ENCODE measurements at places on chromosomes 6 and 20. TPM values are rescaled to one million over a fixed set of nuclear protein-coding genes. Genes with fewer than 3 reads are reported as not detected.

NOTCH4 gene
- 3.5 TPM for total RNA-seq

CDYL gene
- 123 TPM for total RNA-seq

SMLR1 gene
- not detected for total RNA-seq

SIRPB1 gene
- total RNA-seq: not detected

SLC32A1 gene
- total RNA-seq: 0.87 TPM

KIF6 gene
- total RNA-seq: 0.87 TPM

DXO gene
- 19.7 TPM for total RNA-seq

PGC gene
- not detected for total RNA-seq

TENT5A gene
- total RNA-seq: 5.5 TPM

CFAP61 gene
- total RNA-seq: not detected

GPR6 gene
- not detected for total RNA-seq

CRYBG1 gene
- total RNA-seq: 19.3 TPM

PPIL6 gene
- 1.5 TPM for total RNA-seq

SCUBE3 gene
- total RNA-seq: 0.70 TPM

SMPDL3A gene
- 3.0 TPM for total RNA-seq

MATN4 gene
- 5.1 TPM for total RNA-seq

- H3K27ac ChIP-seq: no peak overlapping the region
- no peak overlapping the region for H3K4me3 ChIP-seq
Measured at GRCh38 chr6:7992002-7992815, 72.0 kb downstream of the BLOC1S5 start.

- peaks cover 30% of the 10 kb centered on the region for H3K27me3 ChIP-seq
- H3K27ac ChIP-seq: no peak overlapping the region
- H3K4me3 ChIP-seq: no peak overlapping the region
Measured at GRCh38 chr20:21862259-21862946, 156.9 kb downstream of the PAX1 start.

DNA sequence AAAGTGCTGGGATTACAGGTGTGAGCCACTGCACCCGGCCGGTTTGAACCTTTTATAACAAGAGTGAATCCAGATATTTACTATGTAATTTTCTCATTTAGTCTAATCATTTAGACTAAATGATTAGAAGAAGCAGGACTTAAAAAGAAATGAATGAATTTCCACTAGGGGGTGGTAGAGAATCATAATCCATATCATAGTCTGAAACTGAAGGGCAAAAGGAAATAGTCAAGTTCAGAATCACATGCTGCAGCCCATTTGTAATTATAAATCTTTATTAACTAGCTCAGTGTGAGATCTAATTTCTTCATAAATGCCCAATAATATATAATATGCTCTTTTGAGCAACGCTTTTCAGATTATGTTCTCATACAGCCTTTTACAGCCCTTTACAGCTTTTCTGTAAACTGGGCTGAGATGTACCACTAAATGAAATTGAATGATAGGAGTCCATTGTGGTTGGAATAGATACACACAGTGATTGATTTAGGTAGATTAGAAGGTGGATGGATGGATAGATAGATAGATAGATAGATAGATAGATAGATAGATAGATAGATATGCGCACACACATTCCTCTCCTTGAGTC lies 31.8 kb downstream of the PSMB9 start:
- H3K36me3 ChIP-seq: no peaks in the 10 kb centered on the region
- H3K4me3 ChIP-seq: no peak overlapping the region
- H3K27ac ChIP-seq: no peak overlapping the region
- H3K4me1 ChIP-seq: no peaks in the 10 kb centered on the region
- H3K27me3 ChIP-seq: no peaks in the 10 kb centered on the region
- DNase-seq: peak; percentile 82

DNA sequence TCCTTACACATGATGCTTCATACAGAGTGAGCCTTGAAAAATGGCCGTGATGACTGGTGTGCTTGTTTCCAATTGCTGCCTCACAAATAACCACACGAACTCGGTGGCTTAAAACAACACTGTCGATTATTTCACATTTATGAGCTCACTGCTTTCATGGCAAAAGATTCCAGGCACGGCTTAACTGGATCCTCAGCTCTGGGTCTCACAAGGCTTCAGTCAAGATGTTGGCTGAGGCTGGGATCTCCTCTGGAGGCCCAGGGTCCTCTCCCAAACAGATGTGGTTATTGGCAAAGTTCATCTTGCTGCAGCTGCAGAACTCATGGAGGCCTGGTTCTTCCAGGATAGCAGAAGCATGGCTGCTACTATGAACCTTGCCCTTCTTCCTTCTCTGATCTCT lies 144.6 kb downstream of the TFAP2C start:
- H3K27me3 ChIP-seq: no peaks in the 10 kb centered on the region
- H3K27ac ChIP-seq: no peak overlapping the region

- no peaks in the 10 kb centered on the region for H3K27me3 ChIP-seq
- no peak for DNase-seq
- H3K4me3 ChIP-seq: no peak overlapping the region
- H3K4me1 ChIP-seq: peaks cover 11% of the 10 kb centered on the region
- no peak overlapping the region for H3K27ac ChIP-seq
Measured at GRCh38 chr6:166145751-166146150, 21.9 kb downstream of the TBXT start.

GRCh38 chr6:167244064-167244960 lies 46.8 kb upstream of the UNC93A start:
- peaks cover 5% of the 10 kb centered on the region for H3K36me3 ChIP-seq
- peak overlapping the region; percentile 14 for H3K4me3 ChIP-seq
- H3K27ac ChIP-seq: peak overlapping the region; percentile 89
- H3K27me3 ChIP-seq: no peaks in the 10 kb centered on the region

DNA sequence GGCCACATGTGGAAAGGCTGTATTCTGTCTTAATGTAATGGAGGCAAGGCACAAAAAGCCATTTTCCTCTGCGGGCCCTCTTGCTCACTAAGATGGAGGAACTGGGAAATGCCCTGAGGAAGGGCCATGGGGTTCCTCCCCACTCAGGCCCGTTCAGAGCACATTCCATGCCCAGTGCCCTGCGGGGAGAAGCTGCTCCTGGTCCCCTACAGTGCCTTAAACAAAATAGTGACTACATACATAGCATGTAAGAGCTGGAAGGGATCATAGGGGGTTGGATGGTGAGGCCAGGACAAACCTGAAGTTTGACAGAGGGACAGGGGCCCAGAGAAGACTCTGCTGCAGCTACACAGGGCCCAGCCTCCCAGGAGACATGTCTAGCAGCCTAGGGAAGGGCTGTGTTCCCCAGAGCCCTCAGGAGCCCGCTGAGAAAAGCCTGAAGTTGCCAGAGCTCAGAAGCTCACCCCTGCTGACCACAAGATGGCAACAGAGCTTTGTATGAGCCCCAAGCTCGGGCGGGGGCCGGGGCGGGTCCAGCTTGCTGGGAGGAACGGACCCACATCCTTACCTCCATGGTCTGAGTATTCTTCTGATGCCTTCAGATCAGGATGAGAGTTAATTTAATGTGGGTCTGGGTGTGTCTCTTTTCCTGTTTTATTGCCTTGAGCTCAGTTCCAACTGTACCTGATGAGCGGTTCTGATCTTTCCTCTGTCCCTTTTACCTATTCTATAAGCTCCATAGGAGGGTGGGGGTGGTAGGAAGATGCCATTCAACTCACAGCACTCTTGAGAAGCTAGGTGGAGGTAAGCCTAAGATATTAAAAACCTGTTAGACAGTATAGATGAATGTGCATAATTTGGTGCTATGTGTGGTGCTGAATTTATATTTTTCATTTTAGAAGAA lies 242.9 kb downstream of the CDC5L start:
- no peaks in the 10 kb centered on the region for H3K27me3 ChIP-seq
- DNase-seq: peak; percentile 86
- H3K27ac ChIP-seq: no peak overlapping the region
- no peak overlapping the region for H3K4me3 ChIP-seq

- DNase-seq: no peak
- H3K36me3 ChIP-seq: no peaks in the 10 kb centered on the region
- no peaks in the 10 kb centered on the region for H3K27me3 ChIP-seq
- H3K4me3 ChIP-seq: no peak overlapping the region
- H3K27ac ChIP-seq: no peak overlapping the region
Measured at GRCh38 chr6:121492536-121492935, 57.1 kb downstream of the GJA1 start.

- no peaks in the 10 kb centered on the region for H3K27me3 ChIP-seq
- H3K36me3 ChIP-seq: no peaks in the 10 kb centered on the region
- H3K27ac ChIP-seq: no peak overlapping the region
- no peak overlapping the region for H3K4me3 ChIP-seq
- H3K4me1 ChIP-seq: no peaks in the 10 kb centered on the region
- no peak for DNase-seq
Measured at GRCh38 chr6:102520966-102521365, 1127.5 kb downstream of the GRIK2 start.

GRCh38 chr20:4476903-4477500 lies 244.7 kb upstream of the PRND start:
- H3K27me3 ChIP-seq: no peaks in the 10 kb centered on the region
- no peak for DNase-seq
- H3K4me3 ChIP-seq: no peak overlapping the region

DNA sequence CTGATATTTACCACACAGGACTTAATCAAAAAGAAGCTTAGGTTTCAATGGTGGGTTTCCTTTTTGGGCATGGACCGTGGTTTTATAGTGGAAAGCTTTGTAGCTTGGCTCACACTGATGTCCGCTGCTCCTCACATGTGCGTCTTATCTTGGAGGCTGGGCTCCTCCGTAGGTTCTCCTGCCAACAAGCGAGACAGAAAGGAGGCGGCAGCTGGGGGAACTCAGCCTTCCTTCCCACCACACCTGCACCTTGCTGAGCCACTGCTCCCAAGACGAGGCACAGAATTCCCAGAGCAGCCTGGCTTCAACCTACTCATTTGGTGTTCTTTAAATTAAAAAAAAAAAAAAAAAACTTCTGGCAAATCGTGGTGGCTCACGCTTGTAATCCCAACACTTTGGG lies 235.5 kb upstream of the QKI start:
- no peak overlapping the region for H3K27ac ChIP-seq
- H3K36me3 ChIP-seq: no peaks in the 10 kb centered on the region
- no peak overlapping the region for H3K4me3 ChIP-seq

DNA sequence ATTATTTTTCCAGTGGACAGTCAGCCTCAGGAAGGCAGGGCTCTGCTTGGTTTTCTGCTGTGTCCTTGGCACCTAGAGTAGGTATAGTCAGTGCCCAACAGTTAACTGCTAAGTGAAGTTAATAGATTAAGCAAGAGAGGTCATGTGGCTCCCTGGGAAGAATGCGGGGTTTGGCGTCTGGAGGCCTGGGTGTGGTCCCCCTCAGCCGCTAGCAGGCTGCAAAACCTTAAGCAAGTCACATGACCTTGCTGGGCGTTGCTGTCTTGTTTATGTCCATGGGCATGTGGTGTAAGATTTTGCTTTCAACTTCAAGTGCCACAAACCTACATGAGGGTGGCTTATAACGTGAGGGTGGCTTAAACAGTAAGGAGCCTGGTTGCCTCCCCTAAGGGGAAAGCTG lies 75.5 kb upstream of the SCP2D1 start:
- peaks cover 8% of the 10 kb centered on the region for H3K4me1 ChIP-seq
- H3K27me3 ChIP-seq: no peaks in the 10 kb centered on the region
- no peak overlapping the region for H3K27ac ChIP-seq
- H3K4me3 ChIP-seq: no peak overlapping the region

DNA sequence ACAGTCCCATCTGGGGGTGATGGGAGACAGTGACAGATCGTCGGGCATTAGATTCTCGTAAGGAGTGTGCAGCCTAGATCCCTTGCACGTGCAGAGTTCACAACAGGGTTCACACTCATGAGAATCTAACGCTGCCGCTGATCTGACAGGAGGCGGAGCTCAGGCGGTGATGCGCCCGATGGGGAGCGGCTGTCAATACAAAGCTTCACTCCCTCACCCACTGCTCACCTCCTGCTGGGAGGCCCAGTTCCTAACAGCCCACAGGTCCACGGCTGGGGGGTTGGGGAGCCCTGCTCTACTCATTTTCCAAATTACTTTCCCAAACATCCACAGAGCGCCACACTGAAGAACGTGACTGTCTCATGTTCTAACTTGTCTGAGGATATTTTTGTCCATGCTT lies 25.3 kb downstream of the CTCFL start:
- H3K36me3 ChIP-seq: no peaks in the 10 kb centered on the region
- DNase-seq: no peak
- H3K27ac ChIP-seq: no peak overlapping the region
- H3K4me3 ChIP-seq: no peak overlapping the region
- peaks cover 6% of the 10 kb centered on the region for H3K4me1 ChIP-seq
- no peaks in the 10 kb centered on the region for H3K27me3 ChIP-seq

GRCh38 chr6:17542243-17542642 lies 57.9 kb upstream of the FAM8A1 start:
- H3K4me3 ChIP-seq: no peak overlapping the region
- no peaks in the 10 kb centered on the region for H3K36me3 ChIP-seq

GRCh38 chr20:32285621-32286371 lies 8.3 kb downstream of the KIF3B start:
- no peak overlapping the region for H3K4me3 ChIP-seq
- no peaks in the 10 kb centered on the region for H3K36me3 ChIP-seq
- H3K27ac ChIP-seq: no peak overlapping the region
- DNase-seq: no peak
- no peaks in the 10 kb centered on the region for H3K4me1 ChIP-seq

- H3K36me3 ChIP-seq: no peaks in the 10 kb centered on the region
- H3K27ac ChIP-seq: no peak overlapping the region
- peaks cover 5% of the 10 kb centered on the region for H3K4me1 ChIP-seq
- no peak for DNase-seq
- no peak overlapping the region for H3K4me3 ChIP-seq
- H3K27me3 ChIP-seq: no peaks in the 10 kb centered on the region
Measured at GRCh38 chr6:131213501-131213990, 78.3 kb downstream of the AKAP7 start.

GRCh38 chr6:139570166-139570565 lies 195.7 kb upstream of the CITED2 start:
- H3K4me1 ChIP-seq: no peaks in the 10 kb centered on the region
- H3K27me3 ChIP-seq: no peaks in the 10 kb centered on the region
- no peak for DNase-seq
- H3K4me3 ChIP-seq: no peak overlapping the region
- no peak overlapping the region for H3K27ac ChIP-seq

GRCh38 chr20:4071178-4071693 lies 55.9 kb upstream of the RNF24 start:
- H3K27me3 ChIP-seq: no peaks in the 10 kb centered on the region
- no peaks in the 10 kb centered on the region for H3K36me3 ChIP-seq
- no peak for DNase-seq
- no peak overlapping the region for H3K27ac ChIP-seq
- peaks cover 7% of the 10 kb centered on the region for H3K4me1 ChIP-seq
- no peak overlapping the region for H3K4me3 ChIP-seq

DNA sequence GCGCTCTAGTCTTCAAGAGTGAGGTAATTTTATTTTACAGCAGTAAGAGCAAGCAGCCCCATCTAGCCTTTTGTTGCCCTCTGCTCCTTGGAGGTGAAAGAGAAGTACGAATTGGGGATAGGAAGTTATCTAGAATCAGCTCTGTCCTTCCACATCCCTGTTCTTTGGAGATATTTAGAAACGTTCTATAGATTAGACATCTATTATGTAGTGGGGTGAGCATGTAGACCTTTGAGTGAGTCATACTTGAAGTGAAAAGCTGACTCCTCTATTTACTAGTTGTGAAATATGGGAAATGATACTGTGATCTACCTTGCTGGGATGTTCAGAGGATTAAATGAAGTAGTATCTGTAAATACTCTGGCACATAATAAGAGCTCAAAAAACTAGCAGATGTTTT lies 36.0 kb upstream of the SLC35D3 start:
- H3K4me3 ChIP-seq: no peak overlapping the region
- no peak for DNase-seq
- H3K36me3 ChIP-seq: no peaks in the 10 kb centered on the region
- H3K4me1 ChIP-seq: peaks cover 3% of the 10 kb centered on the region
- no peak overlapping the region for H3K27ac ChIP-seq
- no peaks in the 10 kb centered on the region for H3K27me3 ChIP-seq
